ENCODE measurements at places on chromosomes 3 and 15. TPM values are rescaled to one million over a fixed set of nuclear protein-coding genes. Genes with fewer than 3 reads are reported as not detected.

Gene DYNC1LI1
- 32.2 TPM for total RNA-seq

Gene U2SURP
- total RNA-seq = 86.4 TPM

Gene IL17RB
- total RNA-seq = 0.32 TPM

Gene HTR3E
- total RNA-seq = not detected

Gene ITIH1
- not detected for total RNA-seq

Gene GOLGA8T
- total RNA-seq = under 0.01 TPM

Gene GPX1
- total RNA-seq = 272 TPM

Gene THOC7
- total RNA-seq = 46.1 TPM

Gene C15orf40
- 9.1 TPM for total RNA-seq

Gene RETNLB
- total RNA-seq = not detected

Gene ADAMTS9
- 1.9 TPM for total RNA-seq

Gene ANKRD34C
- not detected for total RNA-seq

Gene ALPK3
- total RNA-seq = 0.86 TPM

Gene FGF12
- not detected for total RNA-seq

Gene DVL3
- 46.1 TPM for total RNA-seq

Gene RASGRF1
- total RNA-seq = 0.43 TPM

Gene VPS39
- total RNA-seq = 58.0 TPM

Gene MBNL1
- total RNA-seq = 445 TPM

Gene SCAANT1
- total RNA-seq = not detected

Gene ERC2
- 0.43 TPM for total RNA-seq

Gene RASL12
- total RNA-seq = under 0.01 TPM

Gene SLCO2A1
- total RNA-seq = 0.43 TPM

Gene CXCR6
- total RNA-seq = under 0.01 TPM

Gene TMCO5A
- not detected for total RNA-seq

Gene PP2D1
- total RNA-seq = not detected

Gene TMC3
- not detected for total RNA-seq

Gene LRRC31
- total RNA-seq = not detected

Gene DNAH12
- under 0.01 TPM for total RNA-seq

Gene ONECUT1
- total RNA-seq = not detected

Gene FOXB1
- total RNA-seq = not detected
